Nucleus accumbens (tissue), 56 donors: ENCODE measurements at places on chromosomes 7 and 10.

DNA sequence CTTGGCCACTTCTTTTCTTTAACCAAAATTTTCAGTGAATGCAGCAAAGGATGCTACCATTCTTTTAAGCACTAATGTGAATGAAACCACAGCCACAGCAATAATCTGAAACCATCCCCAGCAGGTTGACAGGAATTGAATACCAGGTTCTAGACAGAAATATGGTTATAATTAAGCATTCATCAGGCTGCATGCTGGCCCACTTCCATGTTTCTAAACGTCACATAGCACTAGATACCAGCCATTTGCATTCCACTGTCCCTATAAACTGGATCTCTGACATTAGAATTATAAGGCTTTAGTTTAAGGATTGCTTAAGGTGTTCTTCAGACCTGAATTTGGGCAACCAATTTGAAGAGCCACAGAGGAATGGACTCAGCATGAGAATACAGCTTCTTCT lies 340.8 kb upstream of the KLF6 start:
- no peak for DNase-seq

GRCh38 chr7:29318853-29319718 lies 124.5 kb downstream of the CHN2 start:
- no peak for DNase-seq

DNA sequence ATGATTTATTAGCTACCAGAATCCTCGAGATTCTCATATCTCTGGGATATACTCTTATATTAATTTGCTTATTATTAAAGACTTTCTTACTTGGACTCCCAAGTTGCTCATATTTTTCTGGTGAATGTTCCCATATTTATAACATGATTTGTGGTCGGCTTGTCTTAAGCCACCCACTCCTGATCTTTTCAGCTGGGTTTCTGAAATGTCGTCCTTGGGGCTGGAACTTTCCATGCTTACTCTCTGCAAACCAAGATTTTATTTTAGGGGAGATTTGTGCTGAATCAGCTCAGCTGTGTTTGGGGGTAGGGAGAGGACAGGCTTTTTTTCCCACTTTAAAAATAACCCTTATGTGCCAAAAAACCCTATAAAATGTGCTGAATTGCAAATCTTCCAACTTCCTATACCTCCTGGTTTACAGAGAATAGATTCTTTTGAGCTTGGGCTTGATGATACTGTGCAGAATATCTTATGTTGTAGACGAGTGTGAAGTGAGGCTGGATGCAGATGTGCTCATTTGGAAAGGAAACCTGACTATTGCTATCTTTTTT lies 162.1 kb downstream of the SND1 start:
- DNase-seq, result no peak

DNA sequence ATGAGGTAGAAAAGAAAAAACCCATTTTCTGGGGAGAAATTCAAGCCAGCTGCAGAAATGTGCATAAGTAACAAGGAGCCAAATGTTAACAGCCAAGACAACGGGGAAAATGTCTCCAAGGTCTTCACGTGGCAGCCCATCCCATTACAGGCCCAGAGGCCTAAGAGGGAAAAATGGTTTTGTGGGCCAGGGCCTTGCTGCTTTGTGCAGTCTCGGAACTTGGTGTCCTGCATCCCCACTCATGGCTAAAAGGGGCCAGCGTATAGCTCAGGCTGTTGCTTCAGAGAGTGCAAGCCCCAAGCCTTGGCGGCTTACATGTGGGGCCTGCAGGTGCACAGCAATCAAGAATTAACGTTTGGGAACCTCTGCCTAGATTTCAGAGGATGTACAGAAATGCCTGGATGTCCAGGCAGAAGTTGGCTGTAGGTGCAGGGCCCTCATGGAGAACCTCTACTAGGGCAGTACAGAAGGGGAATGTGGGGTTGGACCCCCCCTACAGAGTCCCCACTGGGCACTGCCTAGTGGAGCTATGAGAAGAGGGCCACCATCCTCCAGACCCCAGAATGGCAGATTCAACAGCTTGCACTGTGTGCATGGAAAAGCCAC lies 9.0 kb downstream of the ORC5 start:
- DNase-seq, result no peak

GRCh38 chr7:79502151-79502550 lies 48.7 kb upstream of the MAGI2 start:
- DNase-seq, result no peak

GRCh38 chr10:113335592-113335991 lies 217.3 kb upstream of the HABP2 start:
- no peak for DNase-seq

GRCh38 chr7:131231381-131232220 lies 96.1 kb upstream of the MKLN1 start:
- no peak for DNase-seq

GRCh38 chr10:112532189-112532588 lies 85.2 kb downstream of the VTI1A start:
- DNase-seq, result no peak

GRCh38 chr10:28925121-28925663 lies 247.9 kb downstream of the BAMBI start:
- no peak for DNase-seq

DNA sequence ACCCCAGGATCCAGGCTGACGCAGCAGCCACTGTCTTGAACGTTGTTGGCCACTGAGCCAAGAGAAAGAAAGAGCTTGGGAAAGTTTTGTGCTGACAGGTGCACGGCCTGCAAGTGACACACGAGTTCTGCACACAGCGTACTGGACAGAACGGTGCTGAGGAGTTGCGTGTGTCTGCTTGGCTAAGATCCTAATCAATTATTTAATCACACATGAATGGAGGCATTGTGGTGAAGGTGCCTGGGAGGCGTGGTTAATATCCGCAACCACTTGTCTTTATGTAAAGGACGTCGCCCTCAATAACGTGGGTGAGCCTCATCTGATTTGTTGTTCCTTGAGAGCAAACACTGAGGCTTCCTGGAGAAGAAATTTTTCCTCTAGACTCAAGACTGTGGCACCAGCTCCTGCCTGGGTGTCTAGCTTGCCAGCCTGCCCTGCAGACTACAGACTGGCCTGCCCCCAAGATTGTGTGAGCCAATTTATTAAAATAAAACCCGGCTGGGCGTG lies 16.6 kb upstream of the GNA12 start:
- DNase-seq, result no peak

DNA sequence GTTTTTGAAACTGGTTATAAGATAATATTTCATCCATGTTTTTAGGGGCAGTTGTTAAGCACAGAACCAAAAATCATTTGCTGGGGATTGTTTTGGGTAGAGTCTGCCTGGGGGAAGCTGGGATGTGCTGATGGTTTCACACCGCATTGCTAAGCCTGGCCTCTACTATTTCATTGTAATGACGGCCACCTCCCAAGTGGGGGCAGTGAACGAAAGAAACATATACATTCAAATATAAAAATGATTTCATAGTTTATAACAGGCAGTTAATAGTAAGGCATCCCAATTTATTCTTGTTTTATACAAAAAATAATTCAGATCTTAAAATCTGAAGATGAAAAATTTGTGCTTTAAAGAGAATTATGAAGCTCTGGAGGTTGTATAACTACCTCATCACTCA lies 750.8 kb downstream of the REEP3 start:
- DNase-seq, result no peak

- peak; percentile 25 for DNase-seq
Observed at GRCh38 chr7:140342727-140343514, 55.4 kb downstream of the SLC37A3 start.

GRCh38 chr7:13276977-13277376 lies 589.5 kb downstream of the ARL4A start:
- no peak for DNase-seq

- no peak for DNase-seq
Observed at GRCh38 chr7:158246272-158246959, 341.2 kb downstream of the PTPRN2 start.

GRCh38 chr7:105473163-105473562 lies 48.9 kb downstream of the PUS7 start:
- no peak for DNase-seq
